ENCODE measurements at places on chromosomes 13 and 19.
A peak's percentile ranks its signal among the peaks of the same experiment; 100 is the strongest.

GRCh38 chr19:38890686-38891085, 8.7 kb downstream of the SIRT2 start:
- DNase-seq = no peak

- no peak for DNase-seq
Measured at GRCh38 chr13:27592865-27593264, 27.5 kb downstream of the LNX2 start.

- DNase-seq = peak; percentile 85
Measured at GRCh38 chr13:45047394-45048310, 58.3 kb downstream of the GPALPP1 start.

DNA sequence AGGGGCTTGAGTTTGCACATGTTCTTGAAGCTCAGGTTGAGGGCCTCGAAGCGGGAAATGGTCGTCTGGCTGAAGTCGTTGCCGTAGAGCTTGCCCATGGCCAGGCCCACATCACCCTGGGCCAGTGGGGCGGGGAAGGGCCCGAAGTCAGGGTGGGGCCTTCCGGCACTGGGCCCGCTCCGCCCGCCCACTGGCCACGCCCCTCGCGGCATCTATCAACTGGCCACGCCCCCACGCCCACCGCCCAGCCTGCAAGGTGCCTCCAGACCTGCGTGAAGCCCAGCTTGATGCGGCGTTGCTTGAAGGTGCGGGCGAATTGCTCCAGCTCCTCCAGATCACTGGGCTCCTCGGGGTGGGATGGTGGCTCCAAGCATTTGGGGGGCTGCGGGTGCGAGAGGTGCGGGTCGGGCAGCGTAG, 19.9 kb downstream of the ZNF574 start:
- DNase-seq = no peak
